Central memory CD4-positive, alpha-beta T cell (primary cell): ENCODE measurements at places on chromosomes 1 and 21.

DNA sequence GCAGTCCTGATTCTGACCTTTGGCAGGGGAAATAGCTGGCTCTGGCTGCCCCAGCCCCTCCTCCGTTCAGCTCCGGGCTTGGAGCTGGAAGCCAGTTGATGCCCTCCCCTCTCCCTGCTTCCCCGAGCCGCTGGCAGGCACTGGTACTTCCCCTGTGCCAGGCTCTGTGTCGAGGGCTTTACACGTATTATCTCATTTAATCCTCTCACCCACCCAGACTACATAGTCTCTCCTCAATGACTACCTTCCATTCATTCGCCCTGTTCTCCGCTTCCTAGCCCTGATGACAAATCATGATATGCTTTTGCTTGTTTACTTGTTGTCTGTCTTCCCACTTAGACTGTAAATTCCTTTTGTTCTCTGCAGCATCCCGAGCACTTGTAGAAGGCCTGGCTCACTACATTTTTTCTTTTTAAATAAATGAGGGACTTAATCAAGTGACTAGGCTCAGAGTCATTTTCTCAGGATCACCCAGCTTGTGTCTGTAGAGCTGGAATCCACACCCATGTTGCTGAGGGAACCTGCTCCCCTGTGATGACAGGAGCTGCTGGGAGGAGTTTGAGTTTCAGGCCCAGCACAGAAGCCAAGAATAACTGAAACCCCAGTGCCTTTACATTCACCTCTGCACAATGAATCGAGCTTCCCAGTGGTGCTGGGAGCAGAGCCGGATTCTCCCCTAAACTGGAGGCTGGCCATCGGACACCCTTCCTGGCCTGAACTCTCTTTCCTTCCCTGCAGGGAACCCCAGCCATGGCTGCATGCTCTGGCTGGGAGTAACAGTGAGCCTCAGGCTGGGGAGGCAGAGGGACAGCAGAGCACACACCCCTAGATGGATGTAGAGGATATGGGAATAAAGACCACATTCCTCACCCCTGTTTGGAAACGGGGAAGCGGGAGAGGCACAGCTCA is 58.3 kb downstream of the UBIAD1 start:
- DNase-seq = no peak

DNA sequence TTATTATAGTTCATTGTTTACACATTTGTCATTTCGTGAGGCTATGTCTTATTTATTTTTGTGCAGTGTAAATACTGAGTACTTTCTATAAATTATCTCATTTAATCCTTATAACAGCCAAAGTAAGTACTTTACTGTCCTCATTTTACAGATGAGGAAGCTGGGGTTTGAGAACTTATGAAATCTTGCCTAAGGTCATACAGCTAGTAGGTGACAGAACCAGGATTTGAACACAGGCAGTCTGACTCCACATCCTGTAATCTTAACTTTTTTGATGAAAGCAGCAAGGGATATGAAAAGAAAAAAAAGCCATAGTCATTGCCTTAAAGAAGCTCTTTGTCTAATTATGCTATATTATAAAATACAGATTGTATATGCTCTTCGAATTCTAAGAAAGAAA is 107.1 kb upstream of the BMP8A start:
- DNase-seq = no peak

- no peak for DNase-seq
Measured at GRCh38 chr1:152003846-152004442, 10.3 kb upstream of the S100A10 start.

GRCh38 chr1:89929467-89930063 is 65.3 kb upstream of the ZNF326 start:
- DNase-seq = no peak
